ENCODE measurements at places on chromosomes 5 and 9. TPM values are rescaled to one million over a fixed set of nuclear protein-coding genes. Genes with fewer than 3 reads are reported as not detected.

TMEM215 gene
- total RNA-seq = not detected

GBGT1 gene
- total RNA-seq = 2.7 TPM

GKAP1 gene
- 5.4 TPM for total RNA-seq

NIPSNAP3A gene
- total RNA-seq = 15.4 TPM

Measured in A549 treated with RU486 at 1 μM for 4 hours (cell line).